Right atrium auricular region (tissue), 2 donors: ENCODE measurements at places on chromosomes 13 and 19.

GRCh38 chr13:63124863-63125262, 1709.2 kb upstream of the PCDH20 start:
- DNase-seq: no peak

GRCh38 chr19:54426291-54426931, 11.1 kb downstream of the TTYH1 start:
- DNase-seq: no peak

GRCh38 chr13:62450759-62451158, 1035.1 kb upstream of the PCDH20 start:
- no peak for DNase-seq

- DNase-seq: no peak
Observed at GRCh38 chr13:114054264-114054663, 78.2 kb downstream of the RASA3 start.

GRCh38 chr13:23392925-23393645, 40.4 kb downstream of the SACS start:
- DNase-seq: no peak

- no peak for DNase-seq
Observed at GRCh38 chr13:114339857-114340534, 25.7 kb downstream of the CHAMP1 start.

DNA sequence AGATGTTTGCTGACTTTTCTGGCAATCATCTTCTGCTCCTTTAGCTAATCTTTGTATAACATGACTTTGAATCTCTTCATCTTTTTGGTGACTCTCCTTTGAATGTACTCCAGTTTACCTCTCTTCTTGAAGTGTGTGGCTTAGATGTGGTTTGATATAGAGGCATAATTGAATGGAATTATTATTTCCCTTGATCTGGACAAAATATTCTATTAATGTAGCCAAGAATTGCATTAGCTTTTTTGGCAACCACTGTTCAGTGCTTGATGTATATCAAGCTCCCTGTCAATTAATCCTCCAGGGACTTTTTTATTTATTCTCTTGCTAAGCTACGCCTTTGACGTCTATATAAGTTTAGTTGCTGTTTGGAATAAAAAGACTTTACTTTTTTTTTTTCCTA, 490.8 kb downstream of the PCDH20 start:
- DNase-seq: no peak

DNA sequence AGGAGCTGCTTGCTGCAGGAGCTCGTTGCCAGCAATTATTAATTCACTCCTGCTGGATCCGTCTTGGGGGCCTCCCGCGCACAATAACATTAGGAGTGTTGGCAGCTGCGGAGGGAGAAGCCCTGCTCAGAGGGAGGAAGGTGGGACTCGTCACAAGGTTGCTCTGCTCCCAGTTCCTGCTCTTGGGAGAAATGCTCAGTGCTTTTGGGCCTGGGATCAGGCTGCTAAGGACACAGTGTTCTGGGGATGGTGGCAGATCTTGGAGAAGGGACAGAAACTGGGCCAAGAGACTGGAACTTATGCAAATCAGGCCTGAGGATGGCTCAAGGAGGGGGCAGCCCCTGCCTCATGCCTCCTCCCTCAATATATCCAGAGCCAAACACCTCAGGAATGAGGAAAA, 78.9 kb upstream of the OLFM4 start:
- no peak for DNase-seq

DNA sequence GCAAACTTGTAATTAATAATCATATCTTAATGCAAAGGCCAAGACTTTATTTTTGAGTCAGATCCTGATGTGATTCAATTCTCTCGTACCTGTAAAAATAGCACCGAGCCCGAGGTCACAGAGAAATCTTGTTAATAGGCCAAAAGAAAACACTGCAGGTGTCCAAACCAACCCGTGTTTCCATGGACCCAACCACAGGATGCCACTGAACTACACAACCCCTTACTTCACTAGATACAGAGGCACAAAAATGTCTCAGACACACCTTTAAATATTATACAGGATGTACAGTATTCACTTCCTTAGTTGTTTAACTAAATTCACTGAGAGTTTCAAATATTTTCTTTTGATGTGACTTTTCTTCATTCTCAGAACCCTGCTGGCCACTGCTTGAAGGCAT, 530.9 kb downstream of the MYO16 start:
- no peak for DNase-seq

DNA sequence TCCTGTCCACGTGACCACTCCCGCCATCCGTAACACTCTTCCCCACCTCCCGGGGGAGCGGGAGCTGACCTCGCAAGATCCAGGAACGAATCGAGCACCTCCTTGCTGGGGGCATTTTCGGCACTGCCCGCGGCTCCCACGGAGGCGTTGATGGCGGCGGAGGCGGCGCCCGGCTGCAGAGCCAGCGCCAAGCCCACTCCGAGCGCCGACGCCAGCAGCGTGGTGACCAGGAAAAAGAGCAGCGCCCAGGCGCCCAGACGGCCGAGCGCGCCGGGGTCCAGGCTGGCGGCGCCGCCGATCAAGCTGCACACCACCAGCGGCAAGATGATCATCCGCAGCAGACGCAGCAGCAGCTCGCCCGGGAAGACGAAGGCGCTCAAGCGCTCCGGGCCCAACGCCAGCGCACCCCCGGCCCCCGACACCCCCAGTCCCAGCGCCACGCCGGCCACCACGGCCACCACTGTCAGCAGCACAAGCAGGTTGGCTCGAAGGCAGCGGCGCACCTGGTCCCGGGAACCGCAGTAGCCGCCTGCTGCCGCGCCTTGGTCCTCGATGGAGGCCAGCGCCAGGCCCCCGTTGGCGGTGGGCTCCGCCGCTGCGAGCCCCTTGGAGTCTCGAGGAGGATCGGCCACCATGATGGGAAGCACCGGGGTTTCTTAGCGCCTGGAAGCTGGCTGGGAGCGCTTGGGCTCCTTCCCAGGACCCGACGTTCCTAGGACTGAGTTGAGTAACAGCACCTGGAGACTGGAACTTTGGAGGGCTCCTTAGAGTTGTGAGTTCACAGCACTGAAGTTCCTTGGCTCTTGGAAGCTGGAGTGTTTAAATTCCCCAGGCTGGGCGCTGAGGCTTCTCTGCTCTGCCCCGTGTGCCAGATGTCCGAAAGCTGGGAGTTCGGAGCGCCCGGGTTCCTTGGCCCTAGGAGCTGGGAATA, 798 bp downstream of the SLC1A5 start:
- DNase-seq: peak; percentile 69

- DNase-seq: no peak
Observed at GRCh38 chr13:38637576-38637975, 49.3 kb upstream of the FREM2 start.

DNA sequence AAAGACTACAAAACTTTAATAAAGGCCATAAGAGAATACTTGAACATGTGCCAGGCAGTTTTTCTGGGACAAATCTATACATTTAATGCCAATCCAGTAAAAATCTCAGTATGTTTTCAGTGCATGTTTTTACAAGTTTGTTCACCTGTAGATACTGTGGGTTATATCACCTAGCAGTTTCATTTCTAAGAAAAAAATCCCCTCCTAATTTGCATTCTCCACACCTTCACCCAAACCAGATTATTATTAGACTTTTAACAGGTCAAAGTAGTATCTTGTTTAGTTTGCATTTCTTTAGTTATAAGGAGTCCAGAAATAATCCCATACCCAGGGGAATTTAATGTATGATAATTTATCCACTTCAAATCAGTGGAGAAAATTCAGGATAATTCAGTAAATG, 17.0 kb upstream of the LPAR6 start:
- no peak for DNase-seq

GRCh38 chr19:6270076-6270745, 9.6 kb downstream of the MLLT1 start:
- DNase-seq: no peak

DNA sequence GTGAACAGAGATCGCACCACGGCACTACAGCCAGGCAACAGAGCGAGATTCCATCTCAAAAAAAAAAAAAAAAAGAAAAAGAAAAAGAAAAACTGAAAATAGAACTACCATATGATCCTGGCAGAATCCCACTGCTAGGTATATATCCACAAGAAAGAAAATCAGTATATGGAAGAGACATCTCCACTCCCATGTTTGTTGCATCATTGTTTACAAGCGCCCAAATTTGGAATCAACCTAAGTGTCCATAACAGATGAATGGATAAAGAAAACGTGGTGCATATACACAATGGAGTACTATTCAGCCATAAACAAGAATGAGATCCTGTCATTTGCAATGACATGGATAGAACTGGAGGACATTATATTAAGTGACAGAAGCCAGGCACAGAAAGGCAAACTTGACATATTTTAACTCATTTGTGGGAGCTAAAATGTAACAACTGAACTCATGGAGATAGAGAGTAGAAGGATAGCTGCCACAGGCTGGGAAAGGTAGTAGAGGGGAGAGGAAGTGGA, 26.1 kb downstream of the DYRK1B start:
- DNase-seq: no peak

- DNase-seq: peak; percentile 89
Observed at GRCh38 chr19:1102407-1103131, 1.2 kb upstream of the GPX4 start.

- no peak for DNase-seq
Observed at GRCh38 chr19:23321953-23322549, 71.9 kb upstream of the ZNF724 start.

GRCh38 chr13:22662771-22663170, 518.0 kb upstream of the SGCG start:
- no peak for DNase-seq

DNA sequence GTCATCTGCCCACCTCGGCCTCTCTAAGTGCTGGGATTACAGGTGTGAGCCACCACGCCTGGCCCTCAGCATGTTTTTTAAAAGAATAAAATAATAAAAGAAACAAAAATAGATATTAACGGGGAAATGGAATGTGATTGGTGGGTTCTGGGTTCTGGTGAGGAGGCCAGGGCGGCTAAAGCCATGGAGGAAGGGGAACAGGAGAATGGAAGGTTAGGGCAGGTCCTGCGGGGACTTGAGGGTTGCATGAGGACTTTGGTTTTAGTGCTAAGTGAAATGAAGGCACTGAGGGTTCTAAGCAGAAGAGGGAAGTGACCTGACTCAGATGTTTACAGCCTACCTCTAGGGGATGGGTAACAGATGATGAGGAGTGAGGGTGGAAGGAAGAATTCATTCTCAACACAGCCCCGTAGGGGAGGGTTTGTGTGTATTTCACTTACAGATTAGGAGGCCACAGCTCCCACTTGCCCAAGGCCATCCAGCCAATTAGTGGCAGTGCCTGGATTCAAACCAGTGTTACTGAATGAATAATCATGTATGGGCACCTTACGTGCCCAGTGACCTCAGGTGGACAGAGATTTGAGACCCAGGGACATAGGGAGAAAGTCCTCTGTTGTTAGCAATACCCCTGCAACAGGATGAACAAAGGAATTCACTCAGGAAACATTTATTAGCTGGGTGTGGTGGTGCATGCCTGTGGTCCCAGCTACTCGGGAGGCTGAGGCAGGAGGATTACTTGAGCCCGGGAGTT, 6.7 kb upstream of the MRPL4 start:
- no peak for DNase-seq

DNA sequence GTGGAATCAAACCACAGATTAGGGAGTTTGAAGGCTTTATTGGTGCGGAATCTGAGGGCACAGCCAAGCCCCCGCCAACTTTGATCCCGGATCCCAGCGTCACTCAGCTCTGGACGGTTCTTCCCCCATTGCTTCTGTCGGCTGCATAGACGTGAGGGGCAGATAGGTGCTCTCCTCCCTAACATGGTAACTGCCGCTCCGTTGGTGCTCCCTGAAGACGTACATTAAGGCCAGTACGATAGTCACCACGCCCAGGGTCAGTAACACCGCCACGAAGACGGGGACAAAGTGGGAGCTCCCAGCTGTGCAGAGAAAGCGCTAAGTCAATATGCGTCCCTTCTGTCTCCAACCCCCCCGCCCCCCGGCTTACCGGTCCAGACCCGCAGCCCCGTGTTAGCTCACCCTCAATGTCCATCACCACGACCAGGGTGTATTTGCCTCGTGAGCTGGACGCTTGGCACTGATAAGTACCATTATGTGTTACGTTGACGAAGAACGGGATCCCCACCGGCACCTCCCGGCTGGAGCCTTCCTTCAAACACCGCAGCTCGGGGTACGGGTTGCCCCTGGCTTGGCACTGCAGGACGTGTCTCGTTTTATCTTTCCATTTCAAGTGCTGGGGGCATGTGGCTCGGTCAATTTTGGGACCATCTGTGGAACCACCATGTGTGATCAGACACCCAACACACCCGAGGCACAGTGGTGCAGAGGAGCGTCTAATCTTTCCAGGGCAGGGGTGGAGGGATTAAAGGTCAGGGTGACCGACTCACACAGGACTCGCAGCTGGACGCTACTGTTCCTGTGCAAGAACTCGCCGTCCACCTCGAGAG, 644 bp upstream of the RAVER1 start:
- DNase-seq: no peak

- no peak for DNase-seq
Observed at GRCh38 chr13:114065926-114066774, 66.3 kb downstream of the RASA3 start.

GRCh38 chr19:32615569-32615968, 34.6 kb downstream of the PDCD5 start:
- DNase-seq: no peak

- no peak for DNase-seq
Observed at GRCh38 chr13:34044041-34044440, 226.1 kb downstream of the RFC3 start.

GRCh38 chr19:12000152-12000981, 35.1 kb downstream of the ZNF433 start:
- DNase-seq: no peak

- DNase-seq: no peak
Observed at GRCh38 chr13:45537516-45537915, 72.8 kb downstream of the COG3 start.

DNA sequence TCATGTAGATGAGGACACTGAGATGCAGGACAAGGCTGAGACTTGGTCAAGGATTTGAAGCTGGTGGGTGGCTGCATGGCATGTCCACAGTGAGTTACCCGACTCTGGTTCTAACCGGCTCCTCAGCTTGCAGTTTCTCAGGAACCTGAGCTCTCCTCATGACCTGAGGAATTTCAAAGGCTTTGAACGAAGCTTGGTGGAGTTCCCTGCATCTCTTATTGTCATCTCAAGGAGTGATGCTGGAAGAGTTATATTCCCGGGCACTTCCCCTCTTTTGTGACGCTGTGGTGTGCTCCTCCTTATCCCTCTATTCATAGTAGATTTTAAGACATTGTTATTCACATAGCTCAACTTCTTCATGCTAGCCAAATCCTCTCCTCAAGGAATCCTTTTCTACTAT, 500.1 kb upstream of the HTR2A start:
- DNase-seq: no peak

DNA sequence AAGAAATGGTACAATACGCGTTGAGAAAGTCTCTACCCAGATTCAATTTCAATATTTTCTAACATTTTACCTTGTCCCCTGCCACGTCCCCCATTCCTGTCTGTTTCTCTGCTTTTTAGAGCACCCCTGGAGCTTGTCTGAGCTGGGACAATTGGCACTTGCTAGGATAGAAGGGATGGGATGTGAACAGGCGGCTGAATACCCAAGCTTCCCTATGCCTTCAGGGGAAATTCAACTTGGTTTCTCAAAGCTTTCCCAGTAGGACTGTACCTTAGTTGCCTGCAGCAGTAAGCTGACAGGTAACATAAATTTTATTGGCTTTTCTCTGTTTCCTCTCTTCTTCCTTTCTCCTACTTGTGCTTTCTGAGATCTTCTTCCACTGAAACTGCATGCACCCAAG, 1663.3 kb downstream of the EFNB2 start:
- no peak for DNase-seq

- no peak for DNase-seq
Observed at GRCh38 chr19:12913851-12914690, 5.0 kb downstream of the SYCE2 start.

GRCh38 chr13:110312339-110313031, 5.4 kb downstream of the COL4A2 start:
- peak; percentile 59 for DNase-seq
